ENCODE measurements at places on chromosomes 12 and 14. TPM values are rescaled to one million over a fixed set of nuclear protein-coding genes. Genes with fewer than 3 reads are reported as not detected.
A peak's percentile ranks its signal among the peaks of the same experiment; 100 is the strongest.

The LALBA gene
- total RNA-seq, result not detected

The BDKRB2 gene
- total RNA-seq, result not detected

The LRRC10 gene
- total RNA-seq, result not detected

The MLEC gene
- total RNA-seq, result 96.2 TPM

The WNT1 gene
- 0.87 TPM for total RNA-seq

GRCh38 chr12:51863363-51863932 is 14.9 kb upstream of the FIGNL2 start:
- no peak for DNase-seq

GRCh38 chr12:6772331-6772695 is at the start of gene LAG3:
LAG3 (plus strand) TSS chr12:6772520; CDS start chr12:6772853, 333 bp downstream.
- peak; percentile 86 for DNase-seq

DNA sequence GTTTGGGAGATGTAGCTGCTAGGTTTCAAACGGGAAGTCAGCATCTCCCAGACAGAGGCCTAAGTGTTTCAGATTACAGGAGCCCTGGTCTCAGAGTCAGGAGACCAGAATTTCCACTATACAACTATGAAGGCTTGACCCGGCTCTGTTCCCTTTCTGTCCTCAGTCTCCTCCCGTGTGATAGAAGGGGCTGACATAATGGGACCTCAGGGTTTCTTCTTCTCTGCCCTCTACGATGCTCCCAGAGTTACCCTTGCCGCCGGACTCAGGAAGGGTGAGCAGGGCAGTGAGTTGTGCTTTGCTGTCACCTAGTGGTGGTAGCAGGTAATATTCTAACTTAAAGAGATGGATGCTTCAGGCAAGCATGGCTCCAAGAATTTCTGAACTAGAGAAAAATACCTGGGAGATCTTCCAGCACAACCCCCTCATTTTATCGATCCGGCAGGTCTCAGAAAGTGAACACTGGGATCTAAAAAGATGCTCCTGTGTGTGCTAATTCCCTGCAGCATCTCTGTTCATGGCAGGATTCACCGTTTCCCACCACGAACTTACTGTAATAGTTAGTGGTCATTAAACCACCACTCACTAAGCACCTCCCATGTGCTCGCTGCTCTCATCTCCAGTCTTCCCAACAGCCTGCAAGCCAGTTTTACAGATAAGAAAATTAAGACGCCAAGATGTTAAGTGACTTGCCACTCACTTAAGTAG is 84.4 kb downstream of the VWF start:
- peak; percentile 67 for DNase-seq

- DNase-seq, result no peak
Observed at GRCh38 chr14:34329301-34329700, 132.7 kb downstream of the SPTSSA start.

- no peak for DNase-seq
Observed at GRCh38 chr12:93149229-93149628, 220.1 kb upstream of the EEA1 start.

DNA sequence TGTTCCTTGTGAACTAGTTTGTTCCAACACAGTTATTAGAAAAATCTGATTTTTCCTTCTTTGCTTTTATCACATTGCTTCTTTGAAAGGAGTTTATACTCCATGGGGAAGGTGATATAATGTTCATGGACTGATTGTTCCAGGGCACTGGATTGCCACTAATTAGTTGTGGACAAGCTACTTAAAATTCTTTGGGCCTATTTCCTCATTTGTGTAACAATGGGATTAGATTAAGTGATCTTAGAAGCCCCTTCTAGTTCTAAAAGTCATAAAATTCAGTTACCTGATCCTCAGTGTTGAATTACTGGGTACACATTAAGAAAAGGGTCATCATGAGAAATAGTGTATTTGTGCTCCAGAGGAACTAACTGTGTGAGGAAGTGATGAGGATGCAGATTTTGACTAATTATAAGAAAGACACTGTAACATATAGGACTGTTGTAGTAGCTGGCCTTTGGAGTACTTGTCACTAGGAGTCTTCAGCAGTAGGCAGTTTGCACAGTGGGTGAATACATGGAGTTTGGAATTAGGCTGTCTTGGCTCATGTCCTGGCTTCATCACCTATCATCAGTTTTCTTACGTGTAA is 82.2 kb downstream of the MIA2 start:
- no peak for DNase-seq

GRCh38 chr12:90965204-90965603 is 10.2 kb upstream of the CCER1 start:
- DNase-seq, result no peak

DNA sequence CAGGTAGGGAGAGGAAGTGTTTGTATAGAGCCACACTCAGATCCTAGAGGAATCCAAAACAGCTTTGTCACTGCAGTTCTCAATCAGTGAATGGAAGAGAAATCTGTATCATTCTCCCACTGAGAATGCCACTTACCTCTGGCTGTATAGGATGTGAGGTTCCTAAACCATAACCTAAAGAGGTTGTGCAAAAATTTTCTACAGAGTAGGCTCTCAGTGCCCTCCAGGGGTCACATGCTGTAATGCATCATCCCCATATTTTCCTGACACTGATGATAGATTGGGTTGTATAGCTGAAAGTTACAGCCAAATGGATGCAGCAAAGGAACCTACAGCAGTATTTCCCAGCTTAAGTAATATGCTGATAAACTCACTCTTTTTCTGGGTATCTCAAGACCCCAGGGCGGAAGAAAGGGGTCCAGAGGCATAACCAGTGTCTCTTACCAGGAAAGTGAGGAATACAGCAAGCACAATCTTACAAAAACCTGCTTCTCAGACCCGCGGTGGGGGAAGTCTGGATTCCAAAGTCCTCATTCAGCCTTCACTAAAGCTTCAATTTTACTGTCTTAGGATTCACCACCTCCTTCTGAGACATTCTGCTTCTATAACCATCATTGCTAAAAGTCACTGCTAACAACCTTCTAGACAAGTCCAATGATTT is 3.8 kb downstream of the BCDIN3D start:
- DNase-seq, result peak; percentile 59

DNA sequence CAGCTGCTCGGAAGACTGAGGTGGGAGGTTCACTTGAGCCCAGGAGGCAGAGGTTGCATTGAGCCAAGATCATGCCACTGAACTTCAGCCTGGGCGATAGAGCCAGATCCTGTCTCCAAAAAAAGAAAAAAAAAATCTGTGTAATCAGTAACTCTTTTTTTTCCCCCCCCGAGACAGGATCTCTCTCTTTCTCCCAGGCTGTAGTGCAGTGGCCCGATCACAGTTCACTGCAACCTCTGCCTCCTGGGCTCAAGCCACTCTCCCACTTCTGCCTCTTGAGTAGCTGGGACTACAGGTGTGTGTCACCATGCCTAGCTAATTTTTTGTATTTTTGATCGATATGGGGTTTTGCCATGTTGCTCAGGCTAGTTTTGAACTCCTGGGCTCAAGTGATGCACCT is 113.6 kb downstream of the SYNE2 start:
- DNase-seq, result no peak

DNA sequence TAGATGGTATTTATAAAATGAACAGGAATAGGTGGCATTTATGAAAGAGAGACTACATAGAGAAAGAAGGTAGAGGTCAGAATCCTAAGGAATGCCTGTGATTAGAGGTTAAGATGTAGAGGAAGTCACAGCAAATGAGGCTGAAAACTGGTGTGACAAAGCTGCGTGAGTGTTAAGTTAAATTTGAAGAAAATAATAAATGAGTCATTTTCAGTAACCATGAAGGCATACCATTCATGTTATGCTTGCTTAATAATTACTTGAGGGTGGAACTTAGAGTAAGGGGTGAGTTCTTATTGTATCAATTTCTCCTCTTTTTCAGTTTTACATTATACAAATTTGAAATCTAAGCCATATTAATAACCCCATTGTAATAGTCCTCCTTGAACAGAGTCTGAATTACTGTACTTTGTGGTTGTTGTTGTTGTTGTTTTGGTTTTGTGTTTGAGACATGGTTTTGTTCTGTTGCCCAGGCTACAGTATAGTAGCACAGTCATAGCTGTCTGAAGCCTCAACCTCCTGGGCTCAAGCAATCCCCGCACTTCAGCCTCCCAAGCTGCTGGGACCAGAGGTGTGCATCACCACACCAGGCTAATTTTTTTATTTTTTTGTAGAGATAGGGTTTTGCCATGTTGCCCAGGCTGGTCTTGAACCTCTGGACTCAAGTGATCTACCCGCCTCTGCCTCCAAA is 761.5 kb downstream of the GALC start:
- no peak for DNase-seq
